ENCODE measurements at places on chromosomes 3 and 15.

DNA sequence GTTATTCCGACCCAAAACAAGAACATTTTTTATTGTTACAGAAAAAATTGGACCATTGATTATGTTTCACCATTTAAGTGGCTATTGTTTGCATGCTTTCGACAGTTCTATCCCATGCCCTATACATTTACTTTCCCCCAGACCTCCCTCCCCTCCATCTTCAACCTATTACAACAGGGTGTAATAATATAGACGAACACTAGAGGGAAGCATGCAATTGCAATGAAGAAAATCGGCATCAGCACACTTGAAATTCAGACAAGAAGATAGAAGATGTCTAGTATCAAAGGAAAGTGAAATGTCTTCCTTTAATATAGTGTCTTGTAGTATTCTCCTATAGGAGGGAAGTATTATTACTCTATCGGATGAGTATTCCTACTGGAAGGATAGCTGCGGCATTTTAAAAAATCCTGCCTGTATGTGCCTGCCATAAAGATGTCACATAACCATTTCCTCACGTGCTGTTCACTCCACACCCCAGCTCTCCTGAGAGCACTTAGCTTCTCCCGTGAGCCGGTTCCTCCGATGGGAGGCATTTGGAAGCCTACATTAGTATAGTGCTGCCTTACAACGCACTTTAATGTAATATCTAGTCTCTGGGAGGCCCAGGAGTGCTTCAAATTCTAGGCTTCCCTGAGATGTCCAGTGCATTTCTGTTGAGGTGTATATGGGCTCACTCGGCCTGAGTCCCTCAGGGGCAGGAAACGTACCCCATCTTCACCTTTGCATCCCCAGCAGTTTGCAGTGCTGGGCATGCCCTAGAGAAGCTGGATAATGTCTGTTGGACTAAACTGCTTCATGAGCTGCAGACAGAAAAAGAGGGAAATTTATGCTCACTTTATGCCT, 17.8 kb upstream of the ERICH6 start:
- DNase-seq, result no peak

GRCh38 chr15:69998541-69999391, 99.0 kb downstream of the TLE3 start:
- DNase-seq, result no peak

DNA sequence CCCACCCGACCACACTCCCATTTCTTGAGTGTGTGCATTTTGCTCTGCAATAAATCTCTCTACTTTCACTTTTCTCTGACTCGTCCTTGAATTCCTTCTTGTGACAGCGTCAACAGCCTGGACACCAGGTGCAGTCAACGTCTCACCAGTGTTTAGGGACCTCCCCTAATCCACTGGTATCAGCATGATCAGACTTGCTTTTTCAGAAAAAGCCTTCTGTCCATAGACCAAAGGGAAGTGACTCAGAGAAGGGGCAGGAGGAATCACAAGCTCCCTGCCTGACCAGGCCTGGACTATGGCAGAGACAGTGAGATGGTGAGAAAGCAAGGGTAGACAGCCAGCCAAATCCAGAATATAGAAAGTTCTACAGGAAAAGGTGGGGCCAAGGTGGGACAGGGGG, 15.5 kb downstream of the CCR5 start:
- DNase-seq, result no peak

DNA sequence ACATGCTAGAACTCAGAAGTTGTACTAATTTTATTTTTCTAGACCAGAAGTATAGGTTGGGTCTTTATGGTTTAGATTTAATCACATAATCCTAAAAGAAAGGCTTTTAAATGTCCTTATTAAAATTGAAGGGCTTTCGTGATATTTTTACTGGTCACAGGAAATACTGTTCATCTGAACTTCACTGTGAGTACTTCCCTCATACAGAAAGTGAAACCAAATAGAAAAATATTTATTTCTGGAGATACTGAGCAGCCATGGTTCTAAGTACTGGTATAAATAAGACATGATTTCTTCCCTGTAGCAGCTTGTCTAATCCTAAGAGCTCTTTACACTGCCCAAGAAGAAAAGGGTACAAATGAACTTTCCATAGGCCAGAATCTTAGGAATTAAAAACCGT, 2.0 kb downstream of the SNRK start:
- DNase-seq, result no peak

- no peak for DNase-seq
Measured at GRCh38 chr3:129690406-129690805, 83.9 kb upstream of the PLXND1 start.

DNA sequence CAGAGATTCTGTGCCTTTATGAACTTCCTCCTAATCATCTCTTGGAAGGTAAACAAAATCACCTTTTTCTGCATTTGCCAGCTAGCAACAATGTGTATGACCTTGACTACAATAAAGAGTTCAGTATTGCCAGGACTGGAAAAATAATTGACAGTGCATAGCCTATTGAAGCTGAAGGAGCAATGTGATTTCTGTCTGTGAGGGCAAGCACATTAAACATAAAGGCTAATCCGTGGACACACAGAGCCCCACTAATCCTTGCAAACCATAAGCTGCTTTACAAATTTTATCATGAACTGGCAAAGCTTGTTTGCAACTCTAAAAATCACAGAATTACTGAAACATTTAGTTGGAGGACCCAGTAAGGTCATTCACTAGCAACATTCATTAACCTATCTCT, 563.8 kb downstream of the PYDC2 start:
- no peak for DNase-seq

DNA sequence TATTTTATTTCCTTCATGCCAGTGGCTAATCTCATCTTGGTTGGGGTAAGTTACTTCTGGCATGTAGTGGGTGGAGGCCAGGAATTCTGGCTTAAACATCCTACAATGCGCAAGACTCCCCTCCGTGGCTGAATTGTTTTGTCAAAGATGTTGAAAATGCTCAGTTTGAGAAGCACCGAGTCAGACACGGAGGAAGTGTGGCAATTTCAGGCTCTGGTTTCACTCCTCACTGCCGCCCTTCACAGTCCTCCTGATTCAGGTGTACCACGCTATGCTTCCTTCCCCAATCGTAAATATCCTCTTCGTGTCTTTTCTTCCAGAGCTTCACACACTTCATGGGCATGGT, 150.7 kb downstream of the OPA1 start:
- DNase-seq, result no peak

DNA sequence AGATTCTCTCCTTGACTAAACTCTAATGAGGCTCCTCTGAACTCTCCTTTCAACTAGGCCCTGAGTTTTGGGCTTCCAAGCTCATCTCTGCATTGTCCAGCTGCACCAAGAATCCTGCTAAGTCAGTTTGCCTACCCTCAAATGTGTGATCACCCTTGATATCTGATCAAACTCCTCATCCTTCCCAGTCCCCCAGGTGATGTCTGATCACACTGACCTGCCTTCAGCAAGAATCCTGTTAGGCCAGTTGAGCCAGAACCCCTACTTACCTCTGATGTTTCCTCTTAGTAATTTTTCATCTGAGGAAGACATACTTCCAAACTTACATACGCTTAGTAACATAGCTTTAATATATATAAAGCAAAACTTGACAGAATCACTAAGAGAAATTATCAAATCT, 28.8 kb downstream of the SUMF1 start:
- DNase-seq, result no peak

- no peak for DNase-seq
Measured at GRCh38 chr3:137020315-137020714, 62.5 kb downstream of the IL20RB start.

- no peak for DNase-seq
Measured at GRCh38 chr3:16596352-16597032, 8.7 kb downstream of the DAZL start.

DNA sequence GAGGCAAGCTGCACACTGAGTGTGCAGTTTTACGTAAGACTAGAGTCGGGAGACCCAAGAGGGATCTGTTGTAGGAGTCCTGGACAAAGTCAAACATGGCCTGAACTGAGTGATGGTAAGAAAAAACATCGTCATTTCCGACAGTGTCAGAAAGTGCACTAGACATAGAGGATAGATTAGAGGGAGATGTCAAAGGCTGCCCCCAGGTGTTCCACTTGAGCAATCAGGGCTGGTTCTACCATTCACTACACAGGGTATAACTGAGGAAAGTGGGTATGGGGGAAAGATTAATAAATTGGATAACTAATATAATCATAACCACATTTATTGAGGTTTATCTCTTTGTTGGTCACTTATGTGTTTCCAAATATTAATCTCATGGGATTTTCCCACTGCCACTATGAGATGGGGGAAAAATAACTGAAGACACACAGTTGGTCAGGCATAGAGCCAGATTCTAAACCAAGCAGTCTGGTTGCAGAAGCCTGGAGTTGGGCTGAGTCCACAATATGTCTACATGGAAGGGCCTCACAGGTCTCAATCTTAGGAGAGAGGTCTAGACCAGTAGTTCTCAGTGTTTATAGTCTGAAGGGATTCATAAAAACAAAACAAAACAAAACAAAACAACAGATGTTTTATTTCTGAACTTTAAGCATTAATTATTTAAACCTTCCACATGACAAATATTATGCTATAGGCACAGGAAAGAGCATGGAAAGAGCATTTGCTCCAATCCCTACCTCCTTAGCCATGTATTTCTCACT, 766.5 kb downstream of the NTRK3 start:
- no peak for DNase-seq

- DNase-seq, result no peak
Measured at GRCh38 chr15:82552861-82553260, 12.6 kb upstream of the RPS17 start.

- DNase-seq, result no peak
Measured at GRCh38 chr15:70964058-70964457, 71.4 kb downstream of the LRRC49 start.

DNA sequence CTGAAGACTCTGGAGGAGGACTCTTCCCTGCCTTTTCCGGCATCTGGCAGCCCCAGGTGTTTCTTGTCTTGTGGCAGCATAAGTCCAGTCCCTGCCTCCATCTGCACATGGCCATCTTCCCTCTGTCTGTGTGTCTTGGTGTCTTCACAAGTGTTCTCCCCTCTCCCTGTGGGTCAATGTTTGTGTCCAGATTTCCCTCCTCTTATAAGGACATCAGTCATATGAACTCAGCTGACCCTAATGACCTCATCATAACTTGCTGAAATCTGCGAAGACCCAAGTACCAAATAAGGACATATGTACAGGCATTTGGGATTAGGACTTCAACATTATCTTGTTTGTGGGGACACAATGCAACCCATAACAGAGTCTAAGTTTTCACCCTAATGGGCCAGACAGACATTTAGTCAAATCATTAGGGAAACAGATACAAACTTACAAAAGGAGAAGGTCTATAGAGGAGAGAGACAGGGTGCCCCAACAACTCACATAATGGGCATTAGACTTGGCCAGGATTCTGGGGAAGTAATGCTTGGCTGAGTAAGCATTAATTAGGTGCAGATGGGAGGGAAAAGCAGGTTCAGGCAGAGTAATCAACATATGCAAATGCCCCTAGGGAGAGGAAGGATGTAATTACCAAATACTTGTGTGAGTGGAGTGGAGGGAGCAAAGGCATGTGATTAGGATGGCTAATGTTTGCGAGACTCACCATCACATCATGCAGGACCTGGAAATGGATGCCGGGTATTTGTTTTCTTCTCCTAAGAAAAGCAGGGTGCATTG, 372.8 kb upstream of the TBL1XR1 start:
- no peak for DNase-seq

GRCh38 chr3:14440531-14441239, 38.3 kb downstream of the SLC6A6 start:
- DNase-seq, result no peak

- DNase-seq, result no peak
Measured at GRCh38 chr15:67106764-67107013, 41.3 kb downstream of the SMAD3 start.

DNA sequence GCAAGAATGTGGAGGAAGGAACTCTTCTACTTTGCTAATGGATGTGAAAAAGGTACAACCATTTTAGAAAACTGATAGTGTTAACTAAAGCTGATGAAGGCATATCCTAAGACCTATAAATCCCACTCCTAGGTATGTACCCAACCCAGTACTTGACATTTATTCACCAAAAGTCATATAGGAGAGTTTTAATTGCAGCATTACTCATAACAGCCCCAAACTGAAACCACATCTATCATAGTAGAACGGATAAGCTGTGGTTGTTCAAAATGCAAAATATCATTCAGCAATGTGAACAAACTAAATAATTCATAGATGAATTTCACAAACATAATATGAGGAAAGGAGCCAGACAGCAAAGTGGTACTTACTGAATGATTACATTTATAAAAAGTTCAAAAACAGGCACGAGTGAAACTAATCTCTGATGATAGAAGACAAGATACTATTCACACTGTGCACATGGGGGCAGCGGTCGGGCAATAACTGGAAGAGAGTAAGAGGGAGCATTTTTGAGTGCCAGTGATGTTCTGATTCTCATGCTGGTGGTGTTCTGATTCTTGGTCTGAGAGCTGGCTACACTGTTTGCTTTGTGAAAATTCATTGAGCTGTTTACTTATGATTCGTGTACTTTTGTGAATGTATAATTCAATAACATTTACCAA, 34.3 kb downstream of the GOLIM4 start:
- DNase-seq, result no peak

GRCh38 chr3:123798550-123798949, 85.6 kb downstream of the MYLK start:
- DNase-seq, result no peak

GRCh38 chr3:64489361-64490044, 198.3 kb downstream of the ADAMTS9 start:
- DNase-seq, result no peak

- no peak for DNase-seq
Measured at GRCh38 chr15:54017959-54018358, 39.7 kb downstream of the UNC13C start.

GRCh38 chr3:114874522-114874971, 272.5 kb downstream of the ZBTB20 start:
- no peak for DNase-seq

GRCh38 chr3:69161587-69162307, 39.4 kb upstream of the LMOD3 start:
- no peak for DNase-seq

DNA sequence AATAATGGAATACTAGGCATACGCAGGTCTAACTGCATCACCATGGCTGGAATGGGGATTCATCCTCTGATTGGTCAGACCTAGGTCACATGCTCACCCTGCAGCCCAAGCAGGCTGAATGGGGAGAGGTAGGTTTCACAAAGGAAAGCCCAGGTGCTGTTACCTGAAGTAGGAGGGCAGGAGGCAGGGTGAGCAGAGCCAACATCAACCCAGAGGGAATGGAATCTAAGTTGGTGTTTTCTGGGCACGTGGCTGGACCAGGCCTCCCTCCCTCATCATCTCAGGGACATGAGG, 6.7 kb upstream of the H1-8 start:
- no peak for DNase-seq

DNA sequence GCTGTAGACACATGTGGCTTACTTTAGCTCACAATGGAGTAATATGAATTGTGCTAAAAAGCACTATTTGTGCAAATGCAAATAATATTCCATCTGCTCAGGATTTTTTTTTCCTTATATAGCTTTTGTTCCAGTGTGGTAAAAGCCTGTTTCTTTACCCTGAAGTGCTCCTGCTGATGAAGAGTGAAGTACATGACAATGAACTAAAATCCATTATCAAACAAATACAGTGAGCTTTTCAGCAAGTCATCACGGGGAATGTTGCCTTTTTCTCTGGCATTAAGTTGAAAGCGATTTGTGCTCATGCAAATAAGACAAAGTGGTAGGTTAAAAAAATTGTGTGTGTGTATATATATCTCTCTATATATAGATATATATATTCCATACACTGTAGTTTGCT, 28.6 kb upstream of the CCDC39 start:
- no peak for DNase-seq

GRCh38 chr3:129793942-129794310, 99.6 kb downstream of the TMCC1 start:
- DNase-seq, result no peak
